ENCODE measurements at places on chromosomes 3 and 15. TPM values are rescaled to one million over a fixed set of nuclear protein-coding genes. Genes with fewer than 3 reads are reported as not detected.

The GRK7 gene
- 0.10 TPM for total RNA-seq

The NDN gene
- 61.5 TPM for total RNA-seq

GRCh38 chr3:59444294-59444671 is 394.5 kb upstream of the CFAP20DC start:
- no peak for DNase-seq

GRCh38 chr3:46954178-46954577 is 22.4 kb downstream of the CCDC12 start:
- no peak for DNase-seq

GRCh38 chr15:69790632-69791031 is 307.1 kb downstream of the TLE3 start:
- no peak for DNase-seq

Data from skin of body (tissue), 3 donors.